ENCODE measurements at places on chromosomes 11 and 22.

DNA sequence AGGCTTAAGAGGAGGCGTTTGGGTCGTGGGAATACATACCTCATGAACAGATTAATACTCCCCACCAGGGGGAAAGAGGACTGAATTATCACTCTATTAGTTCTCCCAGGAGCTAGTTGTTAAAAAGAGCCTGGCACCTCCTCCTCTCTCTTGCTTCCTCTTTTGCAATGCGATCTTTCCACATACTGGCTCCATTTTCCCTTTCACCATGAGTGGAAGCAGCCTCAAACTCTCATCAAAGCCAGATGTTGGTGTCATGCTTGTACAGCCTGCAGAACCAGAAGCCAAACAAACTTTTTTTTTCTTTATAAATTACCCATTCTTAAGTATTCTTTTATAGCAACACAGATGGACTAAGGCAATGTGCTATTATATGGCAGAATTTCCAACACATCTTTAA lies 258.5 kb downstream of the FAM76B start:
- no peak for DNase-seq

DNA sequence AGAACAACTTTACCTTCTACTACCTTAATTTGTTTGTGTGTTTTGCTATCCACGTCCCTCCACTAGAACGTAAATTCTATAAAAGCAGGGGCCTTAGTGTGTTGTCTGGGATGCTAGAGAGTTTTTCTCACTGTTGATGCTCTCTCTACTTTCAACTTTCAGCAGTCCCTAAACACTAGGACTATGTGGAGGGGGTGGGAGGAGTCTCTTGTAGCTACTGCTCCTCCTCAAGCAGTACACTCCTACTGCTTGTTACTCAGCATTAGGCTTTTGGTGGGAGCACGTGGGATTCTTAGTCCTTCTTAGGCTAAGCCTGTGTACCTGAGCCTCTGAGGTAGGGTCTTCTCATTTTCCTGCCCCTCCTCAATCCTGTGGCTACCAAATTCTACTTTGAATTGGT lies 56.3 kb downstream of the ARHGAP20 start:
- DNase-seq: no peak

DNA sequence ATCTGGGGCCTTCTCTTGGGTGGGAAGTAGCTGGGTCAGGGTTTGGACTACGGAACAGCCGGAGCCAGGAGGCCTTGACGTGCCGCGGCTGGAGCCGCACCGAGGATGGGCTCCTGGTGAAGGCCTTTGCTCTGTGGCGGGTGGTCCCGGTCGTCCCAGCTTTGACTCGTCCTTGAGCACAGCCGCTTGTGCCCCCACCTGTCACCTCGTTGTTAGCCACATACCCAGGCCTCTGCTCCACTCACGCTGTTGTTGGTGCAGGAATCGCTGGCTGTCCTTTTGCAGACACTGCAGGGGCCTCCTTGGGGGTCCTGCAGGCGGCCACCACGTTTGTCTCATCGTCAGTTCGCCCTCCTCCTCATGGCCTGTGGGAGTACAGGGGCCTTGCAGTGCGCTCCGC lies 17.1 kb downstream of the PHRF1 start:
- DNase-seq: no peak

DNA sequence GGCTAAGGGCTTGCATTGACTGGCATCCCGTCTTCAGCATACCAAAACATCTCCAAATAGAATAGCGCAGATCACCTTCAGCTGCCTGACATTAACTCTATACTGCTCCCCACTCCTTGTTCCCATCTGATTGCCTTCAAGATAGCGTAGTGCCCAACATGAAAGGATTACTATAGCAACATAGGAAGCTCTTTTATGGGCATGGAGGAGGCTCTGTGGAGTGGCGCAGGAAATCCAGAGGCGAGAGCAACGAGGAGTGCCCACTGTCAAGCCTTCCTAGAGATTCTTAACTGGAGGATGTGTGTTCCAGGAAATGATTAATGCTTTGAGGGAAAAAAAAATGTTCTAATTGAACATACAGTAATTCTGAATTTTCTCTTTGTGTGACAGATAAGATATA lies 213.3 kb downstream of the CADM1 start:
- no peak for DNase-seq

Measured in bone marrow (tissue), 2 donors.